ENCODE measurements at places on chromosomes 12 and 14.
A peak's percentile ranks its signal among the peaks of the same experiment; 100 is the strongest.

GRCh38 chr14:30770376-30770775, 104.0 kb upstream of the COCH start:
- no peaks in the 10 kb centered on the region for H3K4me1 ChIP-seq
- H3K27me3 ChIP-seq = peaks cover 4% of the 10 kb centered on the region
- no peaks in the 10 kb centered on the region for H3K36me3 ChIP-seq
- H3K4me3 ChIP-seq = no peak overlapping the region
- no peak for DNase-seq

- H3K27ac ChIP-seq = peak overlapping the region; percentile 89
- no peak for DNase-seq
- peaks cover 11% of the 10 kb centered on the region for H3K27me3 ChIP-seq
- no peaks in the 10 kb centered on the region for H3K4me1 ChIP-seq
Observed at GRCh38 chr12:20370866-20371519, 2.7 kb downstream of the PDE3A start.

DNA sequence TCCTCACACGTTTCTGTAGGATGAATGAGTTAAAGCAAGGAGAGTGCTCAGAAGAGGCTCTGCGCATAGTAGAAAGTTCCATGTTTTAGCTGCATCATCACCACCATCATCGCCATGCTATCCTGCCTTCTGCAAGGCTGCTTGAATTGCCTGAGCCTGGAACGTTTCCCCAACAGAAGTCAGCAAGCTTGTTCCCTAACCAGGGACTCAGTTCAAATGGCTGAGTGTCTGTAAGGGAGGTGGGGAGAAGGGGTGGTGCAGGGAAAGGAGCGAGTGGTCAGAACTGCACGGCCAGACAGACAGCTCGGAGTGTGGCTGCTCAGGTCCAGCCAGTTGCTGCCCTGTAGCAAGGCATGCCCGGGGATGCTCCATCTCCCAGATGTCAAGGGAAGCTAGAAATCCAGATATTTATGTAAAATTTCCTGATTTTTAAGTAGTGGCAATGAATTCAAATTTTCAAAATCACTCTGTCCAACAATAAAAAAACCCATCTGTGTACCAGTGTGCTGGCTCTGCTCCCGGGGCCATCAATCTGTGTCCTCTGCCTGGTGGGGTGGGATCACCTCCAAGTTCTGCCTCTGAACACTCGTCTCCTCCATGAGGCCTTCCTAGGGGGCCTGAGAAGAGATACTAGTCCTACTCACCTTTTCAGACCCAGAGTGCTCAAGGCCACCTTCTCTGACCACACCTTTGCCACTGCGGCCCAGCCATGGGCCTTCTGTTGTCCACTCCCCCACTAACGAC, 162.7 kb downstream of the FOXN3 start:
- no peaks in the 10 kb centered on the region for H3K27me3 ChIP-seq
- no peak overlapping the region for H3K4me3 ChIP-seq
- peaks cover 6% of the 10 kb centered on the region for H3K4me1 ChIP-seq
- H3K36me3 ChIP-seq = no peaks in the 10 kb centered on the region
- no peak overlapping the region for H3K27ac ChIP-seq
- no peak for DNase-seq

GRCh38 chr14:29163109-29163508, 396.5 kb downstream of the FOXG1 start:
- no peak for DNase-seq
- no peak overlapping the region for H3K4me3 ChIP-seq
- no peaks in the 10 kb centered on the region for H3K4me1 ChIP-seq
- no peak overlapping the region for H3K27ac ChIP-seq

- no peaks in the 10 kb centered on the region for H3K27me3 ChIP-seq
- H3K4me1 ChIP-seq = no peaks in the 10 kb centered on the region
- H3K36me3 ChIP-seq = no peaks in the 10 kb centered on the region
- DNase-seq = no peak
- no peak overlapping the region for H3K4me3 ChIP-seq
Observed at GRCh38 chr12:91620992-91621391, 438.4 kb upstream of the DCN start.

GRCh38 chr12:62684570-62685295, 218.1 kb downstream of the MON2 start:
- H3K4me1 ChIP-seq = no peaks in the 10 kb centered on the region
- no peaks in the 10 kb centered on the region for H3K36me3 ChIP-seq
- no peaks in the 10 kb centered on the region for H3K27me3 ChIP-seq

GRCh38 chr14:97253756-97254155, 456.6 kb downstream of the VRK1 start:
- no peaks in the 10 kb centered on the region for H3K36me3 ChIP-seq
- H3K4me1 ChIP-seq = no peaks in the 10 kb centered on the region
- no peak for DNase-seq
- no peak overlapping the region for H3K4me3 ChIP-seq
- no peak overlapping the region for H3K27ac ChIP-seq

DNA sequence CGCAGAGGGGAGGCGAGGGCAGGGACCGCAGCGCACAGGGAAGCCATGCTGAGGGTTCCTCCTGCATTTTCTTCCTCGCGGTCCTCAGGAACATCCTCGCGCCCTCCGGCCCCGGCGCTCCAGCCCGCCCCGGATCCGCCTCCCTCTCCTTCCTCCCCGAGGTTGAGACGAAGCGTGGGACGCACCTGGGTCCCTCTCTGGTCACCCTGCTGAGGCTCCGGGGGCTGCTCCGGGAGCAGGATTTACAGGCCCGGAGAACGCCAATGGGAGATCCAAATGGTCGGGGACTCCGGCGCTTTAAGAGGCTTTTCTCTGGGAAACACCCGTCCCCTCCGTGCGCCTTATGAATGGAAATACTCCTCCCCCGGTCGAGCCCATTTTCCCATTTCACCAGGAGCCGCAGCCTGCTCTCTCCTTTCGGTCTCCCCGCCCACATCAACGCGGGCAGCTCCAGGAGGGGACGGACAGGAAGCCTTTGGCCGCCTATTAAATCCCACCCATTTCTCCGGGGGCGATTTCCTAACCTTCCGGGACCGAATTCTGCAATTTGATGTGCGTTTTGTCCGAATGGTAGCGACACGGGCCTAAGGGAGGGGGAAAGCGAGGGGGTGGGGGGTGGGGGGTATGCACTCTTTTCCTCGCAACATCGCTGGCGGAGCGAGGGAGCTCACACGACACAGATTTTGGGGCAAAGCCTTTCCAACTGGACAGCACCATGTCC, at the start of gene UNC79:
Gene UNC79 (plus strand): TSS at position 625 of the 721 bp plus-strand sequence. CDS start 91 bp downstream, at position 716.
- H3K4me3 ChIP-seq = no peak within 1 kb of the TSS
- no peaks in the 10 kb centered on the region for H3K4me1 ChIP-seq
- H3K36me3 ChIP-seq = no peaks in the 10 kb centered on the region

DNA sequence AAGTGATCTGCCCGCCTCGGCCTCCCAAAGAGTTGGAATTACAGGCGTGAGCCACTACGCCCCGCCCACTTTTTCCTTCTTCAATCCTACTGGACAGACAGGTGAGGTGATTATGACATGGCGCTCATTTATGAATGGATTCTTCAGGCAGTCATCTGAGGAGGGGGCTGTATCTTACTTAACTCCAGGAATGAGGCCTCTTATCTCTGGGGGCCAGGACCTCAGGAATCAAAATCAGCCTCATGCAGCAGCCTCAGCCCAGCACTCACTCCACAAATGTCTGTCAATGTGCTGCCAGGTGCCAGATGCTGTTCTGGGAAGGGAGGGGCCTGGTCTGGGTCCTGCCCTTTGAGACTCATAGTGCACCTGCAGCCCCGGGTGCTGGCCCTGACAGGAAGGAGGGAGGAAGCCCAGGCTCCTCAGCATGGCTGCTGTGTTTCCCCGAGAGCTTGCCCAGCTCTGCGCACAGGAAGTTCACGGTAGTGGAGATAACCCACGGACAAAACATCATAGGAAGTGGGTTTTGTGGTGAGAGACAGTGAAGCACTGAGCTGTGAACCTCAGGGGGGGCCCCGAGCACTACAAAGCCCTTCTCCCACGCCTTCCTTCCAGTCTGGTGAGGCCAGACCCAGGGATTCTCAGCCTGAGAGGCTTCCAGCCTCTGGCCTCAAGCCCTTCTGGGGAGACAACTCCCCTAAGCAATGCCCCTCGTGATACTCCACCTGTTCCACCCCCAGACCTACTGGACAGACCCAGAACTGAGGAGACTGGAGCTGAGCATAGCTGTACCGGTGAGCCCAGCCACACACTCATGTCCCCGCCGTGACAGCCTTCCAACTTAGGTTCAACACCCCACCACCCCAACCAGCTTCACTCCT, 22.3 kb downstream of the GALNT6 start:
- H3K4me1 ChIP-seq = peaks cover 11% of the 10 kb centered on the region
- H3K36me3 ChIP-seq = no peaks in the 10 kb centered on the region
- H3K27ac ChIP-seq = peak overlapping the region; percentile 20
- no peaks in the 10 kb centered on the region for H3K27me3 ChIP-seq

GRCh38 chr12:76781321-76781720, 17.4 kb downstream of the ZDHHC17 start:
- no peak overlapping the region for H3K27ac ChIP-seq
- no peak overlapping the region for H3K4me3 ChIP-seq
- no peak for DNase-seq
- no peaks in the 10 kb centered on the region for H3K36me3 ChIP-seq
- H3K4me1 ChIP-seq = peaks cover 23% of the 10 kb centered on the region

DNA sequence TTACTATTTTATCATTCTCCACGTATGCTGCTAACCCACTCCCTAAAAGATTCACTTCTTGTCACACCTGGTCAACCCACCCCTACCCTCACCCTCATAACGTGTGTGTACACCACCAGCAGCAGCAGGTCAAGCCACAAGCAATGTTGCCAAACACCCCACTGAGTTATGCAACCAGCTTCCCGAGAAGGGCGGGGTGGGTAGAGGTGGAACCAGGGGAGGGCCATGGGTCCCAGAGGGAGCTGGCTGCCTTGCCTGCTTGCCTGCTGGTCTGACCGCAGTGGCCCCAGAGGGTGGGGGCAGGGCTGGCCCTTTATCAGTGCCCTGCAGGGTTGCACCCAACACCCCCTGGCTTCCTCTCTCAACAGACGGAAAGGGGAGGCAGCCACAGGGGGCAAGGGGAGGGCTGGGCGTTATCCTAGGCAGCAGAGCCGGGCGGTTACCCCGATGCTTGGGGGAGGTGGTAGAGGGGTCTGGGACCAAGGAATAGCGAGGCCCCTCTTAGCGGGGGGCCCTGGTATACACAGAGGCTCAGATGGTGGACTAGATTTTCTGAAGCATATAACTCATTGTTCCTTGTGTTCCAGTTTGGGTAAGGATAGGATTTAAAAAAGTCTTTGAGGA, 3.5 kb upstream of the NFE2 start:
- peaks cover 39% of the 10 kb centered on the region for H3K27me3 ChIP-seq
- no peak overlapping the region for H3K4me3 ChIP-seq
- no peak overlapping the region for H3K27ac ChIP-seq
- H3K4me1 ChIP-seq = peaks cover 7% of the 10 kb centered on the region
- peak; percentile 69 for DNase-seq
- H3K36me3 ChIP-seq = no peaks in the 10 kb centered on the region

GRCh38 chr12:27915021-27915420, 57.5 kb downstream of the PTHLH start:
- no peaks in the 10 kb centered on the region for H3K36me3 ChIP-seq
- no peaks in the 10 kb centered on the region for H3K27me3 ChIP-seq
- H3K27ac ChIP-seq = no peak overlapping the region

- DNase-seq = no peak
- H3K4me1 ChIP-seq = no peaks in the 10 kb centered on the region
- H3K27ac ChIP-seq = no peak overlapping the region
- no peaks in the 10 kb centered on the region for H3K36me3 ChIP-seq
Observed at GRCh38 chr12:68910128-68910527, 22.8 kb downstream of the CPM start.

- H3K27ac ChIP-seq = no peak overlapping the region
- H3K4me1 ChIP-seq = no peaks in the 10 kb centered on the region
- H3K27me3 ChIP-seq = no peaks in the 10 kb centered on the region
- DNase-seq = no peak
- no peaks in the 10 kb centered on the region for H3K36me3 ChIP-seq
Observed at GRCh38 chr12:114809097-114809496, 125.1 kb upstream of the TBX3 start.

DNA sequence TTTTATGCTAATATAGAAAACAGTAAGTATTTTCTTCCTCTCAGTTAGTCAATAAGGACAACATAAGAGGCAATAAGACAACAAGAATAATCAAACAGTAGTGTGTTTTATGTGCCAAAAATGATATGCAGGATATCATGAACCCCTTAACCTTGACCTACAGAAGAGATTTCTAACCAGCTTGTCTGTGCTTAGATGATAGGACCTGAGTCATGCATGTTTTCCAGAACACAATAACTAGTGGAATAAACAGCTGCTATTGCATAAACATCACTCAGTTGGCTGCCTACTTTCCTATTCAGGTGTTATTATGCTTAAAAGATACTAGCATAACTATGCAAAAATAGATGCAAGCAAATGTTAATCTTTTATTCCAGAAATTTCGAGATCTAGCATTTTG, 282.5 kb downstream of the PRKD1 start:
- no peaks in the 10 kb centered on the region for H3K4me1 ChIP-seq
- no peak overlapping the region for H3K27ac ChIP-seq

DNA sequence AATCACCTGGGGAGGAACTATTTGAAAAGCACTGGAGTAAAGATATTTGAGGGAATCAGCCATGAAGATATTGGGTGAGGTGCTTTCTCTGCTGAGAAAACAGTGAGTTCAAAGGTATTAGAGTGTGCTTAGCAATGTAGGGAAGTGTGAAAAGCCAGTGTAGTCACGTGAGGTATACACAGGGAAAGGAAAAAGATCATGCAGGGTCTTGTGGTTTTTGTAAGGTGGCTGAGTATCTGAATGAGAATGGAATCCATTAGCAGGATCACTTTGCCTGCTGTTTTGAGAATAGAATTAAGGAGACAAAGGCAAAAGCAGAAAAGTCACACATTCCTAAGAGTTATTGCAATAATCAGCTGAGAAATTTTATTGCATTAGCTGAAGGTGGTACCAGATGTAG, 193.0 kb downstream of the PIK3C2G start:
- H3K4me3 ChIP-seq = no peak overlapping the region
- H3K27me3 ChIP-seq = no peaks in the 10 kb centered on the region
- H3K36me3 ChIP-seq = no peaks in the 10 kb centered on the region
- H3K4me1 ChIP-seq = no peaks in the 10 kb centered on the region
- H3K27ac ChIP-seq = no peak overlapping the region

- DNase-seq = no peak
- no peaks in the 10 kb centered on the region for H3K27me3 ChIP-seq
- no peaks in the 10 kb centered on the region for H3K4me1 ChIP-seq
- H3K4me3 ChIP-seq = no peak overlapping the region
- H3K36me3 ChIP-seq = no peaks in the 10 kb centered on the region
- no peak overlapping the region for H3K27ac ChIP-seq
Observed at GRCh38 chr12:68977909-68978610, 45.1 kb upstream of the CPM start.

GRCh38 chr14:95609398-95609990, 74.6 kb downstream of the GLRX5 start:
- H3K4me3 ChIP-seq = no peak overlapping the region
- H3K27me3 ChIP-seq = peaks cover 20% of the 10 kb centered on the region
- DNase-seq = no peak
- no peak overlapping the region for H3K27ac ChIP-seq

- H3K27ac ChIP-seq = no peak overlapping the region
- DNase-seq = no peak
- no peaks in the 10 kb centered on the region for H3K36me3 ChIP-seq
- H3K4me3 ChIP-seq = no peak overlapping the region
Observed at GRCh38 chr14:92386165-92386564, 63.2 kb downstream of the SLC24A4 start.

GRCh38 chr14:77470224-77470870, 12.5 kb downstream of the AHSA1 start:
- DNase-seq = peak; percentile 70
- H3K4me3 ChIP-seq = no peak overlapping the region
- H3K27me3 ChIP-seq = no peaks in the 10 kb centered on the region
- peak overlapping the region; percentile 34 for H3K27ac ChIP-seq
- H3K36me3 ChIP-seq = no peaks in the 10 kb centered on the region

Data from transverse colon (tissue), 4 donors.